ENCODE measurements at places on chromosomes 12 and 14.

- no peak for DNase-seq
Observed at GRCh38 chr14:75113932-75114539, 12.8 kb downstream of the NEK9 start.

DNA sequence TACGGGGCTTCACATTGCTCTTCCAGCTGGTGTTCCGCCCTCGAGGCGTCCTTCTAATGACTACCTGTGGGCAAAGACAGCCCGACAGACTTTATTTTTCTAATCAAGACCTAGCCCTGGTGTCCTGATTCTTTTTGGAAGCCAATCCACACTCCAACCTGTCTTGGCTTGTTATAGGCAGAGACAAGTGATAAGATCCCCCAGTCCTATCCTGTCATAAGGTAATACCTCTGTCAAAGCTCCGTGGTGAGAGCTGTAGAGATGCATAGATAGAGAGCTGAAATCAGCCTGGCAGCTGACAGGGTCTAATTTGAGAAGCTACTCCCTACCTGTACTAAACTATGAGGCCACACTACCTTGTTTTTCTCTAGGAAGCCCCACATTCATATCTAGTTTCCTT is 11.5 kb upstream of the WNK1 start:
- DNase-seq = no peak

DNA sequence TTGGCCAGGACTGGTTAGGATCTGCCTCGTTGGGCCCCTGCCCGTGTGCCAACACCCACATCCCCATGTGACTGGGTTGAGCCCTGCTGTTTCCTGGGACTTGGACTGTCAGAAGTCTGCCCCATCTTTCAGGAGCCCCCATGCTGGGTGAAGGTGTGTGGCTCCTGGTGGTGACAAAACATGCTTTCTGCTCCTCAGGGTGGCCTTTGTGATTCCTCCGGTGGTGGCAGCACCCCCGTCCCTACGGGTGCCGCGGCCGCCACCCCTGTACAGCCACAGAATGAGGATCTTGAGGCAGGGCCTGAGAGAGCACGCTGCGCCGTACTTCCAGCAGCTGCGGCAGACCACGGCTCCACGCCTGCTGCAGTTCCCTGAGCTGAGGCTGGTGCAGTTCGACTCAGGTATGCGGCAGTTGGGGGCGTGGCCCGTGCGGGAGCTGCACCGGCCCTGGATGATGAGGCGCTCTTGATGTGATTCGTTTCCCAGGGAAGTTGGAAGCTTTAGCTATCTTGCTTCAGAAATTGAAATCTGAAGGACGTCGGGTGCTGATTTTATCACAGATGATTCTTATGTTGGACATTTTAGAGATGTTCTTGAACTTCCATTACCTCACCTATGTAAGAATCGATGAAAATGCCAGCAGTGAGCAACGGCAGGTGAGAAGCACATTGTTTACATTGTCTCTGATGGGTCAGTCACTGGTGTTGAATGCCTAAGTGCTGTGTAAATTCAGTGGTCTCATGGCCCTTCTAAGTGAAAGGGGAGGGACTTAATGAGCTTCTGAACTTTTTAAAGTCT is 80.0 kb downstream of the EP400 start:
- DNase-seq = no peak

- no peak for DNase-seq
Observed at GRCh38 chr14:95500201-95500681, 16.2 kb downstream of the SYNE3 start.

GRCh38 chr12:18851271-18851670 is 113.4 kb downstream of the CAPZA3 start:
- DNase-seq = no peak

DNA sequence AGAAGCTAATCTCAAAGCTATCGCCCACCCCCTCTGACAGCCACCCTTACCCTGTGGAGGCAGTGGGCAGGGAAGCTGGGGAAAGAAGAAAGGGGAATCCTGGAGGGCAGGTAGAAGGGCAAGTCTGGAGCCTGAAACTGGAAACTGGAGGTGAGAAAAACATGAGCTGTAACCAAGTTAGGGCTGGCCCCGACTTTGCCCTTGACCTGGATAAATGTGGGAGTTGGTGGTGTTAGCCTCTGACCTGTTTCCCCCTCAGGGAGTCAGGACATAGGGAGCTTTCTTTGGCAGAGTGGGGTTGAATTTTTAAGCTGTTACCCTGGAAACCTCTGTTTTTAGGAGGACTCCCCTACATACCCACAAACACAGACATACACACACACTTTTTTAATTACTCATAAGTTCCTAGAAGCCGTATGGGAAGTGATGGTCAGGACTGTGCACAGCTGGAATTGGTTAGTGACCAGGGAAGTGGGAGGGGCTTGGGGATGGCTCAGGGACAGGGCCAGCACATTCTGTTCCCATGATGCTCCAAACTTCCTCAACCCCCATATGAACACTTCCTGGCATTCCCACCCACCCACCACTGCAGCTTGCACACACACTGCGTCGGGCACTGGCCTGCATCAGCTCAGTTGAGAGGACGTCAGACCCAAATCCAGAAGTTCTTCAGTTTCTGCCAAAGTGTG is 5.0 kb upstream of the MMP19 start:
- no peak for DNase-seq

GRCh38 chr12:110135806-110136205 is 11.6 kb downstream of the IFT81 start:
- no peak for DNase-seq

DNA sequence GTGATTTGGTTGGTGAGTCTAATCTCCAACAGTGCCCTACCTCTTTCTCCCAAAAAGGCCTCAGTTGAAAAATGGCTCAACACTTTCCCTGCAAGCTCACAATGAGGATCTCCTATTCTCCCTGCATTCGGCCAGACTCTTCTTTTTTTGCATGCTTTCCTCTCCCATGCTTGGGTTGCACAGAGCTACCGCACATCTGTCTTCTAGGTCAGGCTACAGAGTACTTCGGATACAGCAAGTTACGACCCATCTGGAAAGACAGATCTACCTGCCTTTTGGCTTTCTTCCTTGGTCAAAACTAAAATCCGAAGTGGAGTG is 305 bp upstream of the SLC16A7 start:
- no peak for DNase-seq

DNA sequence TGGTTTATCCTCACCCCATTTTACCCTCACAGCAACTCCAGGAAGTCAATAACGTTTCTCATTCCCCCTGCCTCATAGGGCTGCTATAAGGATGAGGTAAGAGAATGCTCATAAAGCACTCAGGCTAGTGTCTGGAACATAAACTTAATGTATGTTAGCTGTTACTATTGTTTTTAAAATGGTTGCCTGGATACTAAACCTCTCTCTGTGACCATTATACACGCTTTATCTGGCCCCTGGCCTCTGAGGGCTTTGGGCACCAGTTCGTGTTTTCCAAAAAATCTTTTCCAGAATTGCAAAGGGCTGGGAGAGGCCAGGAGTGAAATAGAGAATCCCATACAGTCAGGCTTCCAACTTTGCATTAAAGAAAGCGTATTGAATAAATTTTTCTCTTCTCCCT is 113.9 kb downstream of the KTN1 start:
- no peak for DNase-seq

Measured in WERI-Rb-1 (cell line).